ENCODE measurements at places on chromosomes 6 and 20.
A peak's percentile ranks its signal among the peaks of the same experiment; 100 is the strongest.

DNA sequence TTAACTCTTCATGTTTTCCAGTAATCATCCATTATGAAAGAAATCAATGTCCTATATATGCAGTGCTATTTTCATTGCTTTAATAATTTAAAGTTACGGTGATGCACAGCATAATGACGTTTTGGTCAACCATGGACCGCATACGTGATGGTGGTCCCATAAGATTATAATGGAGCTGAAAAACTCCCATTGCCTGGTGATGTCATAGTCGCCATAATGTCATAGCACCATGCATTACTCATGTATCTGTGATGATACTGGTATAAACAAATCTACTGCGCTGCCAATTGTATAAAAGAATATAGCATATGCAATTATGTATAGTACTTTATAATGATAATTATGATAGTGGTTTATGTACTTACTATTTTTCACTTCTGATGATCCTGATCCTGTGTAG is 42.3 kb upstream of the ALDH8A1 start:
- DNase-seq, result no peak

- no peak for DNase-seq
Measured at GRCh38 chr6:112330071-112330878, 16.9 kb upstream of the RFPL4B start.

DNA sequence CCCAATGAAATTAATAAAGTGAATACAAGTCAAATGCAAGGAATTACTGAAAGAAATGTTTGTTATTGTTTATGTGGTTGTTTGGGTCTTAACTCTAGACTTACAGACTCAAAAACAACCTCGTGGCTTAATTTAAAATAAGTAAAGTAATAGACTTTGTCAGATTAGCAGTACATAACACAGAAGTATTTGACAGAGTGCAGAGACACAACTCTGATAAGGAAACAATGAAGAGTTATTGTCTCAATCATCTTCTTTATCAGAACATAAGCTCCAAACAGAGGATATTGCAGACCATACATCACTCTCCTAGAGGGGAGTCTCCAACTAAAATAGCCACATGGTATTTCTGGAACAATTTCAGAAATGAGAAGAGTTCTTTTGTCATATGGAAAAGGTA is 487.7 kb upstream of the HS3ST5 start:
- DNase-seq, result no peak

GRCh38 chr6:109299776-109300564 is 82.3 kb downstream of the CD164 start:
- DNase-seq, result peak; percentile 85

DNA sequence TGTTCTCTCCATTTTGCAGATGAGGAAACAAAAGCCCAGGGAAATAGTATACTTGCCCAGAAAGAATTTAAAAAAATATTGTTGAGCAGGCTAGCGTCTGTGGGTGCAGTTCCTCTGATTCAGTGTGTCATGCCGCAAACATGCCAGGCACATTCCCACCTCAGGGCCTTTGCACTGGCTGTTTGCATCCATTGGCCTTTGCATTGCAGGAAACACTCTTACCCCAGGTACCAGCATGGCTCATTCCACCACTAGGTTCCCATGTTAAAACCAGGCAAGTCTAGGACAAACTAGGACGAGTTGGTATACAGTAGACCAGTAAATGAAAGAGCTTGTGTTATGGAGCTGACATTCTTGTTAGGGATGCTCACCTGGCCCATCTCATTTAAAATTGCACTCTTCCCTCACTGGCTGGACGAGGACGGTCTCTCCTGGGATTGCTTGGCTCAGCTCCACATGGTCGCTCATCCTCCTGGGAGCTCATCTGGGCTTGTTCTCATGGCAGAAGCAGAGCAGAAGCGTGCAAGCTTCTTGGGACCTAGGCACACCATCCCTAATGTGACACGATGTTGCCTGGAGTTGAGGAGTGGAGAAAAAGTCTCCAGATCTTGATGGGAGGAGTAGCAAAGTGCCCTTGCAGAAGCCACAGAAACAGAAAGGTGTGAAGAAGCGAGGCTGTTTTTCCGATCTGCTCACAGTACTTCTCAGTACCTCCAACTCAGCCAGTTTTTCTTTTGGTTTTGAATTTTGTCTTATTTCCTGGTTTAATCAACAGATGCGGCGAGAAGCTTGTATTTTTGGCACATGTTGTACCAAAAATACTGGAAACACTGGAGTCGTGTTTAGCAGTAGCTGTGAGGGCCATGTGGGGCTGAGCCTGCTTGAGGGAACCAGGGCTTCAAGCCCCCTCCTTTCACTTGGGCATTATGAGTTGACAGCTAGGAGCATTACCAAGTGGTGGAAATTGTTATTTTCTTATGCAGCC is 13.9 kb downstream of the ZNF831 start:
- DNase-seq, result no peak

- no peak for DNase-seq
Measured at GRCh38 chr6:90596967-90597539, 10.2 kb upstream of the MAP3K7 start.

DNA sequence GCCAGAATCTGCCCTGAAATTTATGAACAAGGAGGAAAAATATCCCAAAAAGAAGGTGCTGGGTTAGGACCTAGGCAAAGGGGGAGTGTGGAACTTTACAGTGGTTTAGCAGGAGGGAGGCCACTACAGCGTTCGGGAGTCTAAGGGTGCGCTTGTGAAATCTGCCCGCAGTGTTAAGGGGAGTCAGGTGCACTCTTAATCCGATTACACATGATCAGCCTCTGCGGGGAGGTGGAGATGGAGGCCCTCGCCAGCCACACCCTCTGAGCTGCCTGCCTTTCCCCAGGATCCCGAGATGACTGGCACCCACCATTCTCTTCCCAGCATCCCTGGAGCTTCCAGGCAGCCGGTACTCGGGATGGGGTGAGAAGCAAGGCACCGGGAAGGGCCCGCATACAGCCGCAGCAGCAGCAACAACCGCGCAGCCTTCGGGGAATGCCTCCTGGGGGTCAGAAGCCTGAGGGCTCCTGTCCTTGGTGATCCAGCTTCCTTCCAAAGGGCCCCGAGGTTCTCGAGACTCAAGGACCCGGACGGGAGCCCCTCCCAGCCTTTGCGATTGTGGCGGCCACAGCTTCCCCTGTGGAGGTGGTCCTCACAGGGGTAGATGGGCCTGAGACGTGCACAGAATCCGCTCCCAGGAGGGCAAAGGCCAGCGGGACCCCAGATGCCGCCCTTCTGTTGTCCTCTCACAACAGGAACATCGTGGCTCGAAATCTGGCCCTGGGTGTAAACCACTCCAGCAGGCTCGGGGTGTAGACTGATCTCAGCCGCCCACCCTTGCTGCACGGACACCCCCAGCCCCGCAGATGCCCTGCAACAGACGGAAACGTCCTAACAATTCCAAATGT is 57.3 kb upstream of the CST7 start:
- no peak for DNase-seq

All from GDM1 (cell line).